Anterior cingulate cortex (tissue), 58 donors: ENCODE measurements at places on chromosomes 16 and 17.

DNA sequence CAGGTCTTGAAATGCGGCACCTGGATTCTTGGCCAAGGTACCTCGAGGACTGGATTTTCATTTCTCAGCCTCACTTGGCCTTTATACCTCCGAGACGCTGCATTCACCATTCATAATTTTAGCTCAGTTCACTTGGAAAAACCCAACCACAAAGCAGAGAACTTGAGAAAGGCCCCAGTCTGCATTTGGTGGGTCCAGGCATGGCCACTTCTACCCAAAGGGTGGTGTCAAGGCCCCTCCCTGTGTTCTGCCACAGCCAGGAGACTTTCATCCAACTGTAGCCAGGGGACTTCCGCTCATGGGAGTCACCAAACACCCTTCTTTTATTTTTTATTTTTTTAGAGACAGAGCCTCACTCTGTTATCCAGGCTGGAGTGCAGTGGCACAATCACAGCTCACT is 14.7 kb upstream of the TVP23A start:
- DNase-seq: no peak

DNA sequence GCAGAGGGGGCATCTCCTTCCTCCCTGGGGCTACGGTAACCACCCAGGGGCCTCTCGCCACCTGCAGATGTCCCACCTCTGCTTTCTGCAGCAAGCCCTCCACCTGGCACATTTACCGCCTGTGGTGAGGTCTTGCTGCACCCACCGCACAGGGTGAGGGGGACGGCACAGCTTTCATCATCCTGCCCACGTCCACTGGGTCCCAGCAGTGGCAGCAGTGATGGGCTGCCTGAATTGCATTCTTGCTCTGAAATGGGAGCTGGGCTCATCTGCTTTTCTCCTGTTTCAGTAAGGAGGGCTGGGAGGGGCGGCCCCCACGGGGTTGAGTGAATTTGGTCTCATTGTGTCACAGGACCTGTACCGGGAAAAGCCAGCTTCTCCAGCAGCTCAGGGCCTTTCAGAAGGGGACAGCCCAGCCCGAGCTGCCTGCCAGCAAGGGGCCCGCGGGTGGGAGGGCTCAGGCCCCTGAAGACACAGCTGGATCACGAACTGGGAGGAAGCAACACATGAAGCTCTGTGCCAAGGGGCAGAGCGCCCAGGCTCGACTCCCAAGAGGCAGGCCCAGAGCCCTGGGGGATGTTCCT is 12.7 kb downstream of the DNAAF8 start:
- no peak for DNase-seq

- no peak for DNase-seq
Observed at GRCh38 chr16:57126411-57126810, 34.0 kb downstream of the CPNE2 start.

- DNase-seq: no peak
Observed at GRCh38 chr17:17518014-17518413, 21.8 kb upstream of the RASD1 start.

- DNase-seq: no peak
Observed at GRCh38 chr17:78395155-78395554, 16.7 kb downstream of the PGS1 start.

DNA sequence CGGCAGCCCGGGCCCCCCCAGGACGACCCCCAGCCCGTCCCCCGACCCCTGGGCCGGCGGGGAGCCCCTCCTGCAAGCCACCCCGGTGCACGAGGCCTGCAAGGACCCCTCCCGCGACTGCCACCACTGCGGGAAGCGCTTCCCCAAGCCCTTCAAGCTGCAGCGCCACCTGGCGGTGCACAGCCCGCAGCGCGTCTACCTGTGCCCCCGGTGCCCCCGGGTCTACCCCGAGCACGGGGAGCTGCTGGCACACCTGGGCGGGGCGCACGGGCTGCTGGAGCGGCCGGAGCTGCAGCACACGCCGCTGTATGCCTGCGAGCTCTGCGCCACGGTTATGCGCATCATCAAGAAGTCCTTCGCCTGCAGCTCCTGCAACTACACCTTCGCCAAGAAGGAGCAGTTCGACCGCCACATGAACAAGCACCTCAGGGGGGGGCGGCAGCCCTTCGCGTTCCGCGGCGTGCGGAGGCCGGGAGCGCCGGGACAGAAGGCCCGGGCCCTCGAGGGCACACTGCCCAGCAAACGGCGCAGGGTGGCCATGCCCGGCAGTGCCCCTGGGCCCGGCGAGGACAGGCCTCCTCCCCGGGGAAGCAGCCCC is 15.6 kb upstream of the ZFPM1 start:
- no peak for DNase-seq

- DNase-seq: no peak
Observed at GRCh38 chr16:4249530-4250308, 7.8 kb upstream of the SRL start.

DNA sequence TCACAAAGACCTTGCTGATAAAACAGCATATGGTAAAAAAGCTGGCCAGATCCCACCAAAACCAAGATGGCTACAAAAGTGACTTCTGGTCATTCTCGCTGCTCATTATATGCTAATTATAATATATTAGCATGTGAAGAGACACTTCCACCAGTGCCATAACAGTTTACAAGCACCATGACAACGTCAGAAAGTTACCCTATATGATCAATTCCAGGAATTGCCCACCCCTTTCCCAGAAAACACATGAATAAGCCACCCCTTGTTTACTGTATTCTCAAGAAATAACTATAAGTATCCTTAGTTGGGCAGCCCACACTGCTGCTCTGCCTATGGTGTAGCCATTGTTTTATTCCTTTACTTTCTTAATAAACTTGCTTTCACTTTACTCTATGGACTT is 44.6 kb upstream of the IRX5 start:
- no peak for DNase-seq
